ENCODE measurements at places on chromosomes 3 and 15.

DNA sequence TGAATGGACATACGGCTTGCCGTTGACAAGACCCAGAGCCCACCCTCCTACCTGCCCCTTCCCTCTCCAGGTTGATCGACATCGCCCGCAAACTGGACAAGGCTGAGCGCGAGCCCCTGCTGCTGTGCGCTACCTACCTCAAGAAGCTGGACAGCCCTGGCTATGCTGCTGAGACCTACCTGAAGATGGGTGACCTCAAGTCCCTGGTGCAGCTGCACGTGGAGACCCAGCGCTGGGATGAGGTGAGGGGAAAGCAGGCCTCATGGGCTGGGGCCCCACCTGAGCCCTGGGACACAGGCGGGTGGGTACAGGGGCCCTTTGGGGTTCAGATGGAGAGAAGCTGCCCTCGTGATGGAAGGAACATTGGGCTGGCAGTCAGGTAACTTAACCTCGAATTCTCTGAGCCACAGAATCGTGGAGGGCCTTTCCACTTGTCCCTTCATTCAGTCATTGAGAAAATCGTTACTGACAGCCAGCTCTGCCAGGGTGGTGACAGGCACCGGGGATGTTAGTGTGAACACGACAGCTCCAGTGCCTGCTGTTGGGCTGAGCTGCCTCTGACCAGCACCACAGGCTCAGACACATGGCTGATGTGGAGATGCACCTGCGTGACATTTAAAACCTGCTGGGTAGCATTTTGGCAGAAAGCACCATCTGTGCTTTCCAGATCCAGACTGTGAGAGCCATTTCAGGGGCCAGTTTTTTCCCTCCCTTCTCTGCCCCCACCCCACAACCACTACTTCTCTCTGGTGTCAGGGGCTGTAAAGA, 25.6 kb upstream of the RHO start:
- DNase-seq, result peak; percentile 61

DNA sequence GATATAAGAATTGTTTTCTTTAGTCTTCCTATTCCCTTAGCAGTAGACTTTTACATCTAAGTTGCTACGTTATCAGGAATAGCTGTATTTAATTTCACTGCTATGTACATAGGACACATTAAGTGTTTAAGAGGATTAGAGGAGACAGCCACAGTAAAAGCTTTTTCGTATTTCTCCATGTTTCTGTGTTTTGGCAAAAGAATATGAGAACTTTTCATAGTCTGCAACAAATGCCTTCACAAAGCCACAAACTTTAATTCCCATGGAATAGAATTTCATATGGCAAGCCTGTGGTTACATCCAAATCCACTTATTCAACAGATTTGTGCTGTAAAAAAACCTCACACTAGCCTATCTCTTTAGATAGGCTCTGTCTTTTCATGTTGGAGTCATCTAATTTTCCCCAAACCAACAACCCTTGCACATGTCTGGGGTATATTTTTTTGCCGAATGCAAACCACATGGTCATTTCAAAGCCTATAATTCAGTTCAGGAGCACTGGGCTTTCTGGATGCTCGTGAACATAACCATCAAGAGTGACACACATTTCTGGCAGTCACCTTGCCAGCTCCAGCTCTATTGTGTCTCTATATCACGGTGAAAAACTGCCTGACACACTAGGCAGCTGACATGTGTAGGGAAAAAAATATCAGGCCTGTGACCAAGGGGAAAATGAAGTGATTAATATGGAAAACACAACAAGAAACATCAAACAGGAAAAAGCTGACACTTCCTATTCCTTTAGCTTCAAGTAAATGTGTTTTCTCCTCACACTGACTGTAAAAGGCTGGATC, 19.2 kb downstream of the PLD1 start:
- no peak for DNase-seq

DNA sequence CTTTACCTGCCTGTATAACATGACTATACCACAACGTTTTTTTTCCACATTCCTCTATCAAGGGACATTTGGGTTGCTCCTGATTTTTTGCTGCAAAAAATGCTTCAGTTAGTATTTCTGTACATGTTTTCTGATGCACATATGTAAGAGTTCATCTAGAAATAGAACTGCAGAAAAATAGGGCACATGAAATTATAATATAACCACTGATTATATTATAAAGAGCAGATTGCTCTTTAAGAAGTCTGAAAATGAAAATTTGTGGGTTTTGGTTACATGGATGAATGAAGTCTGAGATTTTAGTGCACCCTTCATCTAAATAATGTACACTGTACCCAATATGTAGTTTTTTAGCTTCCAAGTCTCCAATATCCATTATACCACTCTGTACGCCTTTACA, 130.1 kb upstream of the PTX3 start:
- DNase-seq, result no peak

DNA sequence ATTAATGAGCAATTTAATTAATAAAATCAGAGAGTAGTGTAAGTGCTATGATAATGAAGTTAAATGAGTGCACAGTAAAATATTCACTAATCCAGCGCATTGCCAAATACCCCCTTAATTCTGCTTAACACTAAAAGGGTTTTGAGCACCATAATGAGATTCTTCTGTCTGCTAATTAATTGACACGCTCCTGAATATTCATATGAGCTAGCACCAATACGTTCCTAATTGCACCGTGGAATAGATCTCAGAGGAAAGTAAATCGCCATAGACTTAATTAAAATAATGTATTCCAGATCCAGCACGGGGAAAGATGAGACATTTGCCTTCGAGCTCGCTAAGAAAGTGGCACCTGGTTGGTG, 9.6 kb upstream of the FOXB1 start:
- no peak for DNase-seq

- DNase-seq, result no peak
Measured at GRCh38 chr3:187943677-187944389, 198.6 kb upstream of the BCL6 start.

DNA sequence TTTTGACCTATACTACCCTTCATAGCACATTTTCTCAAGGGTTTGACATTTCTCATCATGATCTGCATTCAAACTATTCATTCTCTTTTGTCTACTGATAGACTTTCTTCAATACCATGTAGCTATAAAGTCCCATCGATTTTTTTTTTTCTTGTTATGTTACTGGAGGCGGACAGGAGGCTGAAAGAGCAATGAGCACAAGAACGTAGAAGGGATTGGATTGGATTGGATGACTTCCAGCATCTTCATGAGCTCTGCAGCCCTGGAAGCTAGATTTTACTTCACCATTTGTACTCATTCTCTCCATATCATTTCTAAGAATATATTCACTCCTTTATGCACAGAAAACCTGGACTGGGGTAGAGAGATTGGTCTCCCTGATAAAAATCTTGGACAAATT, 43.2 kb downstream of the DUT start:
- no peak for DNase-seq

All from Right ventricle myocardium superior (tissue), 1 donor.